ENCODE measurements at places on chromosomes 7 and 10. TPM values are rescaled to one million over a fixed set of nuclear protein-coding genes. Genes with fewer than 3 reads are reported as not detected.

The EPHA1 gene
- total RNA-seq = 0.07 TPM

The C10orf53 gene
- not detected for total RNA-seq

The OPN4 gene
- total RNA-seq = not detected

The PNLIPRP1 gene
- total RNA-seq = not detected

The METTL27 gene
- 8.2 TPM for total RNA-seq

The A1CF gene
- 0.05 TPM for total RNA-seq

The SAMD9 gene
- total RNA-seq = 3.3 TPM

The PKD1L1 gene
- total RNA-seq = 0.14 TPM

The CELF2 gene
- not detected for total RNA-seq

The TAS2R5 gene
- total RNA-seq = 0.37 TPM

The STAG3 gene
- total RNA-seq = 0.37 TPM

The MTPN gene
- total RNA-seq = 112 TPM

The CAPZA2 gene
- 122 TPM for total RNA-seq

The CAV2 gene
- total RNA-seq = 198 TPM

The BAIAP2L1 gene
- total RNA-seq = 41.9 TPM

The SEMA3D gene
- 0.01 TPM for total RNA-seq

The CLRN3 gene
- not detected for total RNA-seq

The RAB19 gene
- not detected for total RNA-seq
